Cortex of kidney (tissue), 1 donor: ENCODE measurements at places on chromosomes 7 and 10.

DNA sequence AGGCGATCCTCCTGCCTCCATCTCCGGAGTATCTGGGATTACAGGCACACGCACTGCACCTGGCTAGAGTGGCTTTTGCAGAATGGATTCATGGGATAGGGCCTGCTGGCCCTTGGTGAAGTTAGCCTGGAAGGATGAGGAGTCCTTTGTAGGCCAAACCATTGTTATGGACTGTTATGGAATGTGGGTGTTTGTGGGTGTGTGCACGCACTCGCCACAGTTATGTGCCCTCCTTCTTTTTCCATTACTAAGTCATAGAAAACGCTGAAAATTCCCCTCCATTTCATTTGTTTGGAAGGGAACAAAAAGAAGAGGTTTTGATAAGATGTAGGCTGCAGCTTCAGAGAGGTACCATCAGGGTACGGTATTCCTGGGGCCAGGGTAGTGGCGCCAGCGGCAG, 15.0 kb downstream of the ZNF862 start:
- no peak for DNase-seq

- no peak for DNase-seq
These were observed 13.9 kb downstream of the ATP6V1F start for GRCh38 chr7:128876586-128876977.

- no peak for DNase-seq
These were observed 258.0 kb upstream of the SP4 start for GRCh38 chr7:21169667-21170580.

GRCh38 chr10:110392121-110392520, 87.4 kb upstream of the SMNDC1 start:
- DNase-seq, result no peak

DNA sequence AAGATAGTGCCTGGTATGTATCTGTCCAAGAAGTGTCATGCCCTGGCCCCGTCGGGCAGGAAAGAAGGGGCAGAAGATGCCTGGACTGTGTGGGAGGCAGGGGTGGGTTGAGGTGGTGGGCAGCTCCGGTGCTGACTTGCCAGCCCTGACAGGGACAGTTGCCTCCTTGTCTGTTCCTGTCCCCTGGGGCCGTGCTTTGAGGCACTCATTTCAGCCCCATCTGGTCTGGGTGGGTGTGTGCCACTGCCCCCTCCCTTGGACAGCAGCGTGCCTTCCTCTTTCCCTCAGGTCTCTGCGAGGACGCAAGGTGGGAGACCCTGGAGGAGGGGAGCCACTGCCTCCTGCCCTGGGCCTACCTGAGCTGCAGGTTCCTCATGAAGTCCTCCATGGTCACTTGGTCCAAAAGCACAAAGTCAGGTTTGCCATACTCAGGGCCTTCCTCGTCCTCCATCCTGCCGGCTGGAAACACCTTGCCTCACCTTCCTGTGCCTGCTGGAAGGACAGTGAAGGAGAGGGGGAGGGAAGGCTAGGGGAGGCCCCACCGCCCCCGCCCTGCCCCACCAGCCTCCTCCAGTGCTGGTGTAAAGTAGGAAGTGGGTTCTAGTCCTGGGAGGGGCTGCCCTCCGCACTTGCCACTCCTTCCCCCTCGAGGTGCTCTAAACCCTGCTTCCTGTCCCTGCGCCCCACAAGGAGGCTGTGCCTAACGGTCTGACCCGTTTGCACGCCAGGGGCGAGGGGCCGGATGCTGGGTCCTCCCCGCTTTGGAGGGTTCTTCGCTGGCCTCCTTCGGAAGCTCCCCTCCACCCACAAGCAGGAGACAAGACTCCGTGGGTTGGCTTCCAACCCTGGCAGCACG, at the start of gene MYO1G:
Gene MYO1G, minus strand, starts transcription at position 505 of the 856 bp plus-strand sequence. Its CDS starts 54 bp downstream, at position 451.
- DNase-seq, result no peak

- DNase-seq, result no peak
These were observed 11.8 kb upstream of the SLC13A1 start for GRCh38 chr7:123211545-123211944.

GRCh38 chr7:154770361-154770760, 232.6 kb downstream of the PAXIP1 start:
- DNase-seq, result no peak

DNA sequence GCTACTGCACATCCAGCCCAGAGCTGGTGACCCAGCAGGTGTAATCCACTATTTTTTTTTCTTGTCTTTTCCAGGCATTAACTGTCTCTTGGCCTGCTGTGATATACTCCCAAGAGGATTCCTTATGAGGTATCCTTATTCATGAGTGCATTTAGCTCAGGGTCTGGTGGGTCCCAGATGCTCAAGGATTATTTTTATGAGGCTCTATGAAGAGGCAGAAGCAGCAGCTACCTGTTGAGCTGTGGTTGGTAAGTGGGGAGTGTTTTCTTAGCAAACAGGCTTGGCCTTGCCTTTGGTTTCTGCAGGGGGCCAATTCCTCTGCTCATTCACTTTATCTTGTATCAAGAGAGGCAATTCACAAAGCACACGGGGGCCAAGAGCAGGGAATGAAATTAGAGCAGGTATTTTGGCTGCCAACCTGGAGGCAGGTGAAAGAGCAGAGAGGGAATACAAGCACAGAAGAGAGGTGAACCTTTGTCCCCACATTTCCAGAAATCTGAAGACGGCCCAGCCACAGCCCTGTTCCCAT, 221.6 kb downstream of the TMEM178B start:
- DNase-seq, result no peak

DNA sequence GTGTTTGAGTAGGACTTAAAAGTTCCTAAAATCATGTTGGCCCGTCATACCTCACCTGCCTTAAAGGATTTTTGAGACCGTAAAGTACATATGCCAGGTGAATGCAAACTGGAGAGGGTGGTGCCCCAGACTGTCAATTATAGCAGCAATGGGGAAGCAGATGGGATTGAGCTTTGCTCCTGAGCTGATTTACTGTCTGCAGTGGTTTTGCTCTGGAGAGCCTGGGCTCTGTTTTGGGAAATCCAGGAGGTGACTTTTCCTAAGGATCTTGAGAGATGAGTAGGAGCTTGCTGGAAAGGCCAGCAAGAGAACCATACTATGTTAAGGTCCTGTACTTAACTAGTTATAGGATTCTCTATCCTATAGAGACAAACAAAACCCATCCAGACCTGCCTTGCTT, 43.0 kb downstream of the COL13A1 start:
- DNase-seq, result no peak

DNA sequence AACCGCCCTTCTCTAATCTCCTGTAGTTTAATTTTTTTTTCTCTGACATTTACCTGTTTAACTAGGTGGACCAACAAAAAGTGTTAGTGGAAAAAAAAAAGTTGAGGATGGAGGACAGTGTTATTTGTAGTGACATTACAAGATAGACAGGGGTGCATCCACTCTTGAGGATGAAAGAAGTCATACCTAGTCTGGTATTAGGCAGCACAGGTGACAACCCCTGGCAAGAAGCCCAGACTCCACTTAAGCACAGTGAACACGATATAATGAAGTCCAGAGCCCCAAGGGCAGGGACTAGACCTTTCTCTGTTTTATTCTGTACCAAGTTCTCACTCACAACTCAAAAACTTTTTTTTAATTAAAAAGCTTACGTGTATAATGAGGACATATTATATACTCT, 268.4 kb downstream of the GPR37 start:
- DNase-seq, result no peak
